ENCODE measurements at places on chromosomes 4 and X.

GRCh38 chr4:138205531-138206233, 36.5 kb downstream of the SLC7A11 start:
- DNase-seq = no peak

DNA sequence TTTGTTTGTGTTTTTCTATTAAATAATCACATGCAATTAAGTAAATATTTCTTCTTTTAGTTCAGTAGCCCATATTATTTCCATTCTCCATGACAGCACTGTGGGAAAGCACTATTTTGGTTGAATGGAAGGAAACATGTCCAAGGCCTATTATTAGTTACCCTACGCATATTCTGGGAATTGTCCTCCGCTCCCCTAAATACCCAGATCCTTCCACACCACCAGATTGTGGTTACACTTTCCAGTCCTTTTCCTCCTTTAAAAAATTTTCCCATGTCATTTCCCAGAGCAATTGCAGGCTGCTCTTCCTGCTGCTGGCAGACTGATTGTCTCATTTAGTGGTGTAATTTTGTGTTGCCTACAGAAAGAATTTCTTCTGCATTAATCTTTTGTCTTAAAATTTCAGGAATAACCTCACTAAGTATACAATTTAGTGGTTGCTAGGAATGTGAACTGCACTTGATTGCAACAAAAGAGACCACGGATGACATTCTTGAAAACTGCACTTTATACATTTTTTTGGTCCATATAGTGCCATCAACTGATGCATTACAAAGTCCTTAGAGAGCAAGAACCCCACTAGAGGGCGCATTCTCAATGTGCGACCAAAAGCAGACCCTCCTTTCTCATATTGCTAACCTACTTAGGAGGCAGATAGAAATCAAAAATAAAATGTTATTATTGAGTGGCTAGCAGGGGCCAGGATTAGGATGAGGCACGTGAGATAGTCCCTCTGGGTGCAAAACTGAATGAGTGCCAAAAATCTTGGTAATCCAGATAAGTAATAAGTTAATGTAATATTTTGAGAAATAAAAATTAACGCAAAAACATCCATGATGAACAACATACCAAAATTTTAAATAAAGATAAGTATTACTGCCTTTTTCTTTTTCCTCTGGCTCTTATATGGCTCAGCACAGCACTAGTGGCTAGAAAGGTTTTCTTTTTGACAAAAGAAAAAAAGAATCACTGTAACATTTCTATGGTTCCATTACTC, 98.8 kb upstream of the IQCM start:
- peak; percentile 76 for DNase-seq

DNA sequence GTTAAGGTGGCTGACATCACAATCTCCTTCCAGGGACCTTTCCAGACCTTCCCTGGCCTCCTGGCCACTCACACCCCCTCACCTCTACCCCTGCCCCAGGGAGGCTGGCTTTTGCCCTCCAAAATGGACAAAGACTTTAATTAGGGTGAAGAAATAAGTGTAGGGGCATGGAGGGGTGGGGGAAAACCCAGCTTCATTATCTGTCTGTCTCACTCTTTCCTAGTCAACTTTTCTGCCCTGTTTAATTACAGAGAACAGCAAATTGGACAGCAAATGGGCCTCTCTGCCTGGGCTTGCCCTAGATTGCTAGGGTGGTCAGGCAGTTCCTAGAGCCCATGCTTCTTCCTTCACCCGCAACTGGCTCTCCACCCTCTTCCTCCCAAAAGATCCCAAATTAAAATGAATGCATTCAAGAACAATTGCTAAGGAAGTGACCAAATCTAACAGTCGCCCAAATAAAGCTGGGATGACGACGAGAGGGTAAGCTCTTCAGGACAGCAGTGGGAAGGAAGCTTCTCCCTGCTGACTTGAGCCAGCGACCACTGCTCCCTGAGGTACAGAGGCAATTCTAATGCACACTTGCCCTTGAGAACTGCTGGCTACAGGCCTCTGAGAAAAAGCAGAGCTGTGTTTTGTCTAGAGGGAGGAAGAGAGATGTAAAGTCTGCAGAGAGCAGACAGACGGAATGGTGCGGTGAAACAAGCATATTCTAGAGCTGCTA, 12.4 kb downstream of the RAI2 start:
- no peak for DNase-seq

- no peak for DNase-seq
These were observed 55.3 kb upstream of the NOCT start for GRCh38 chr4:138960175-138960710.

DNA sequence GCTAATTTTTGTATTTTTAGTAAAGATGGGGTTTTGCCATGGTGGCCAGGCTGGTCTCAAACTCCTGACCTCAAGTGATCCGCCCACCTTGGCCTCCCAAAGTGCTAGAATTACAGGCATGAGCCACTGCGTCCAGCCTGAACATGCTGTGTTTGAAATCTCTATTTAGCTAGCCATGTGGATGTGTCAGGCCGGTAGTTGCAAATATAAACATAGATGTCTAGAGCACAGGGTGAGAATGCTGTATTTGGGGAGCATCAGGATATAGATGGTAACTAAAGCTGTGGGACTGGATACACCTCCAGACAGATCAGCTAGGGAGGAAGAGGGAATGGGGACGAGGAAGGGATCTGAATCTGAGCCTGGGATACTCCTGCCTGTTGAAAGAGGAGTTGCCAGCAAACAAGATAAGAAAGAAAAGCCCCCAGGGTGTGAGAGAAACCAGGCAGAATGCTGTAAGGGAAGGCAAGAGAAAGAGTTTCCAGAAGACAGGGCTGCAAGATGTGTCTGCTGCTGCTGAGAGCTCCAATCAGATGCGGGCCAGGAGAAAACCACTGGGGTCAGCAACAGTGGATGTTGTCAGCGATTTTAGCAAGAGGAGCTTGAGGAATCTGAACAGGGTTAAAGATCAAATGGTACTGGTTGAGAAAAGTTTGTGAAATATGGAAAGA, 177.4 kb downstream of the PALLD start:
- DNase-seq = peak; percentile 39

DNA sequence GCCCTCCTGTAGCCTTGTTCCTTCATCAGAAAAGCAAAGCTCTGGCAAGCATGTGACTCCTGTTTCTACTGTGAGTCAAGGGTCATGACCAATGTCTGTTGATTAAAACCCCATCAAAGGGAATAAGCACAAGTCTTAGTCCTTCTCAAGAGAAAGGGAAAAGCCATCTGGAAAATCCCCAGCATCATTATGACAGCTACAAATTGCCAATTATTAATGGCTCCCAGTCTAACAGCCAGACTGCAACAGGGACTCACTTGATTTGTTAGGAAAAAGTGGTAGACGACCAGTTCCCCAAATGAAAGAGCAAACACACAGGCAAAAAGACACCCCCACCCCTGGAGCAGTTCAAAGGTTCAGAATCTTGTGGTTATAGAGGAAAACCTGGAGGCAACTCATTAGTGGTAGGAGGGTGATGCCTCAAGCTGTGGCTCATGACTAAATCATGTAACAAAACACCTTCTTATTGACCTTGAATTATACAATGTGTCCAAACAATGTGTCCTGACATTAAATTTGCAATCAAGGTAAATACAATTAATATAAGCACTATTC, 315.7 kb downstream of the HNRNPD start:
- no peak for DNase-seq

DNA sequence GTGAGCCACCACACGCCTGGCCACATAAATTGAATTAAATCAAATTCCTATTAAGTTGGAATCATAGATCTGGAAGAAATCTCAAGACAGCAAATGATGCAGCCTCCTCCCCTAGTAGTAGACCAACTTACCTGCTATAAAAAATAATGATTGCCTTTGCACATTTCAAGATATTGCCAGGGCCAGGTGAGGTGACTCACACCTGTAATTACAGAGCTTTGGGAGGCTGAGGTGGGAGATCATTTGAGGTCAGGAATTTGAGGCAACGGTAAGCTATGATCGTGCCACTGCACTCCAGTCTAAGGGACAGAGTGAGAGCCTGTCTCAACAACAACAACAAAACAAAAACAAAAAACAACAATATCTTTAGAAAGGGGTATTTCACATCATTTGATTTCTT, 17.0 kb upstream of the WWC2 start:
- no peak for DNase-seq

GRCh38 chr4:6701371-6701770, 7.7 kb downstream of the S100P start:
- DNase-seq = no peak

DNA sequence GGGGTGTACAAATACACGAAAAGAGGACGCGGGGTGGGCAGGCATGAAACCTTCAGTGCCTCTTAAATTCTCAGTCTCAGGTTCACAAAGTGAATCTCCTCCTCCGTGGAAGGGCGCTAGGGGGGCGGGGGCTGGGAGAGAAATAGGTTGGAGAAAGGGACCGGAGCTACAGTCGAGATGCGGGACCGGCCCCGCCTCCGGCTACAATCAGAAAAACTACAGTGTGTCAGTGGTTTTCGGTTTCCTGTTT, 3.4 kb downstream of the MAML3 start:
- DNase-seq = no peak

GRCh38 chr4:151887031-151887815, 126.4 kb upstream of the GATB start:
- DNase-seq = peak; percentile 74

GRCh38 chr4:7861440-7861881, 78.2 kb downstream of the AFAP1 start:
- DNase-seq = peak; percentile 89

- DNase-seq = no peak
These were observed 230.9 kb downstream of the IQCM start for GRCh38 chr4:149584722-149585121.

GRCh38 chrX:154762537-154763296, at the start of gene DKC1:
Gene DKC1, plus strand, starts transcription at chrX:154762864. Its CDS starts 102 bp downstream, at chrX:154762966.
- peak; percentile 97 for DNase-seq

DNA sequence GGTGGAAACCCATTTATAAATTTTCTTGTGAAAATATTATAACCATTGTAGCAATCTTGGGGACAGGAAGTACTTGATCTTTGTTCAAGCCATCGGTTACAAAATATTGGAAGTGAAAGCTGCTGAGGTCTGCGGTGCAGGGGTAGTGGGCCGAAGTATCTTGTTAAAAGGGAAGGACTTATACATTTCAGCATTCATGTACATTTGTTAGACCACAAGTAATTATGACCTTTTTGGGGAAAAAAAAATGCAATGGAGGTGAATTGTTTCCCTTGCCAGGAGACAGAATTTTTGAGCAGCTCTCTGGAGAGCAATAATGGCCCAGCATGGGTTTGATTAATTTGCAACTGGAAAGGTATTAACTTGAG, 121.3 kb downstream of the EGF start:
- DNase-seq = no peak
